GM12891 (cell line): ENCODE measurements at places on chromosomes 4 and X.

DNA sequence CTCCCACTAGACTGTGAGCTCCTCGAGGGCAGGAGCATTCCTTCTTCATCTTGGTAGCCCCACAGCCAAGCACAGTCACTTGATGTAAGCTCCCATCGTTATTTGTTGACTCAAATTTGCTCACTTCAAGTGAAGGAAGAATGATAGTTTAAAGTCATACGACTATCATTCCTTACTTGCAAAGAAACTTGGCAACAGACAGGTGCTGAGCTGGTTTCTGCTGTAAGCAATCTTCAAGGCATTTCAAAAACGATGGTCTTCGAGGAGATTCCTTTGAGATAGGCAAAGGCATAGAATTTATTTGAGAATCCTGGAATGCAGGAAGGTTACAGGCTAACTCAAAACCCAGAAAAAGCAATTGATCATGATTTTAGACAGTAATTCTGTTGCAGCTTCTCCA lies 64.8 kb downstream of the QDPR start:
- no peak for DNase-seq

GRCh38 chrX:9785254-9785943 lies 830 bp upstream of the SHROOM2 start:
- no peak for DNase-seq

- DNase-seq = no peak
Measured at GRCh38 chr4:153160821-153161220, 43.4 kb upstream of the TRIM2 start.

DNA sequence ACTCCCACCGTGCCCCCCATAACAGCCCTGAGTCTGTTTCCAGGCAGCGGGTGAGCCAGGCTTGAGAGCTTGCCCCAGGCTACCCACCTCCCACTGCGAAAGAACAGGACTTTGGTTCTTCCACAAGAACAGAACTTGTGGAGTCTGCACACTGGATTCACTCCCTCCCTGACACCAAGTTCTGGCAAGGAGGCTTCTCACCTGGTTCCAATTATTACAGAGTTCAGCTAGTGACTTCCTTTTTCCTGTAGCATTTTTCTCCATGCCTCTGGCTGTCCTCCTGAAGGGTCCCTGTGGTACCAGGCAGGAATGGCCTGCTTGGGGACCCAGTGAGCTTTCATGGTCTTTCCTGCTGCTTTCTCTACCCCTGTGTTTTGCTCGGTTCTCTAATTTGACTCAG lies 208.6 kb upstream of the SFRP2 start:
- DNase-seq = no peak

GRCh38 chr4:61143461-61143860 lies 56.7 kb upstream of the ADGRL3 start:
- DNase-seq = no peak

DNA sequence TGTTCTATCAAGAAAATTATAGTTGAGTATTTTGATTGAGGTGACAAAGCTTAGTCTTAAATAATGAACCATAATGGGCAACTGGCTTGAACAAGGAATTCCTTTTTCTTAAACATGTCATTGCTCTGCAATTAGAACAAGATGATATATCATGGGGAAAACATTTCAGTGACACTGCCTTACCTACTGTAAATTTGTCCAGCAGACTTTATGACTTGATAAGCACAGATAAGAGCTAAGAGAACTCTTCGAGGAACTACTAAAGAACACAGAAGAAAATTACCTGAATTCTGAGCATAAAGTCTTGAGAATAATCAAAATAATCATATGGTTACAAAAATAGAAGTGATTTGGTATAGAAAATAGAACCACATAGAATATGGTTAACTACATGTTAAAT lies 257.8 kb downstream of the PDHA2 start:
- no peak for DNase-seq

GRCh38 chr4:63757929-63758328 lies 651.3 kb downstream of the TECRL start:
- DNase-seq = no peak

GRCh38 chr4:122548886-122549630 lies 71.8 kb downstream of the IL21 start:
- DNase-seq = no peak

DNA sequence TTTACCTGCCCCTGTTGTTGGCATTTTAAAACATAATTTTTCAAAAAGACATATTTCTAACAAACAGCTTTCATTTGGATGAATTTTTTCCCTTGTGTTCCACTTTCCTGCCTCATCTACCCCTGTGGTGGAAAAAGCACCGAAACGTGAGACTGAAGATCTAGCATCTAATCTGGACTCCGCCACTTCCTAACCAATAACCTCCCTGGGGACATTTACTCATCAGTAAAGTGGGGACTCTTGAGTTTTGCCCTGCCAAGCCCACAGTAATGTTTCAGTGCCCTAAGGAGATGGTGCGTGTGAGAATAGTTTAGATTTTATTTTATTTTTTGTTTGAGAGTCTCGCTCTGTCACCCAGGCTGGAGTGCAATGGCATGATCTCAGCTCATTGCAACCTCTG lies 56.7 kb downstream of the ADGRG2 start:
- no peak for DNase-seq

DNA sequence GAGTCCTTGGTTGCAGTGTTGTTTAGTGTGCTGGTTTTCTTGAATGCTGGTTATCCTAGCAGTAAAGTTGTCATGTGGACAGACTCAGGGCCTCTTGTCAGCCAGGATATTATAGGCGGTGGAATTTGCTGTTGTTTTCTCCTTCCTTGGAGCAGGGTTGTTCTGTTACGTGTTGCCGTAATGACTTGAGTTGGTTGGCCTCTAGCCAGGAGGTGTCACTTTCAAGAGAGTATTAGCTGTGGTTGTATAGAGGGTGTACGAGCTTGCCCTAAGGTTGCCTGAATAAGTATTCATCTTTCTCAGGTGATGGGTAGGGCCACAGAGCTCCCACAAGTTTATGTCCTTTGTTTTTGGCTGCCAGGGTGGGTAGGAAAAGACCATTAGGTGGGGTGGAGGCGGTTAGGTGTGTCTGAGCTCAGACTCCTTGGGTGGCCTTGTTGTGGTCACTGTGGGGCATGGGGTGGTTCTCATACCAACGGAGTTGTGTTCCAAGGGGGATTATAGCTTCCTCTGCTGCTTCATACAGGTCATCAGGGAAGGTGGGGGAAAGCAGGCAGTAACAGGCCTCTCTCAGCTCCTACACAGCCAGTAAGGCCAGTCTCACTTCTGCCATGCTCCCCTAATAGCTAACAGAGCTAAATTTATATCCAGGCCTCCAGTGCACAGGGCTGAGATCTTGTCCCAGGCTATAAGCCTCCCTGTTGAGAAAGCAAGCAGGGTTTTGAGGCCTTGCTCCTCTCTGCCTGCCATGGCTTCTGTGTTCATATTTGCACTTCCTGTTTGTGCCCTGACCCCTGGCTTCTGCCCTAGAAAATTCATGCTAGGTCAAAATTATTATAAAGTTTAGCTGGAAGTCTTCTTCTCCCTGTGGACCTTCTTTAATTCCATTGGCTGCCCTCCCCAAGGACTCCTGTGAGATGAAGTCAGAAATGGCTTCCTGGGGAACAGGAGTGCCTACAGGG lies 594.7 kb downstream of the RAPGEF2 start:
- DNase-seq = no peak

- DNase-seq = no peak
Measured at GRCh38 chrX:17414027-17414658, 39.1 kb downstream of the NHS start.

- no peak for DNase-seq
Measured at GRCh38 chrX:53022381-53022780, 26.2 kb upstream of the GPR173 start.

DNA sequence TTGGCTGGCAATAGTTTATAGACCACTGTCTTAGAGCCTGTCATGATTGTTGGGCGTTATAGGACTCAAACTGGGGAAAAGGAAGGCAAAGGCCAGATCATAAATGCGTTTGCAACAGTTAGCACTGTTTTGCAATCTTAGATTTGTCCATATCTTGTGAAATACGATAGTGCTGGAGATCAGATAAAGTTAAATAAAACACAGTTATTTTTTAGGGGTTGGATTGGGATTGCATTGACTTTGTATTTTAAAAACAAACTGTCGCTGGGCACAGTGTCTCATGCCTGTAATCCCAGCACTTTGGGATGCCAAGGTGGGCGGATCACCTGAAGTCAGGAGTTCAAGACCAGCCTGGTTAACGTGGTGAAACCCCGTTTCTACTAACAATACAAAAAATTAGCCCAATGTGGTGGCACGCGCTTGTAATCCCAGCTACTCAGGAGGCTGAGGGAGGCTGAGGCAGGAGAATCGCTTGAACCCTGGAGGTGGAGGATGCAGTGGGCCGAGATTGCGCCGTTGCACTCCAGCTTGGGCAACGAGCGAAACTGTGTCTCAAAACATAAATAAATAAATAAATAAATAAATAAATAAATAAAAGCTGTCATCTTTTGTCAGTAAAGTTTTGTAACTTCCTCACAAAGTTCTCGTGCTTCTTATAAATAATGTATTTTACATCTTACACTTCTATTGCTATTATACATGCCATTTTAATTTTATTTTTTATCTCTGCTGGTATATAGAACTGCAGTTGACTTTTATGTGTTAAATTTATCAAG lies 117.2 kb downstream of the KDM6A start:
- no peak for DNase-seq

DNA sequence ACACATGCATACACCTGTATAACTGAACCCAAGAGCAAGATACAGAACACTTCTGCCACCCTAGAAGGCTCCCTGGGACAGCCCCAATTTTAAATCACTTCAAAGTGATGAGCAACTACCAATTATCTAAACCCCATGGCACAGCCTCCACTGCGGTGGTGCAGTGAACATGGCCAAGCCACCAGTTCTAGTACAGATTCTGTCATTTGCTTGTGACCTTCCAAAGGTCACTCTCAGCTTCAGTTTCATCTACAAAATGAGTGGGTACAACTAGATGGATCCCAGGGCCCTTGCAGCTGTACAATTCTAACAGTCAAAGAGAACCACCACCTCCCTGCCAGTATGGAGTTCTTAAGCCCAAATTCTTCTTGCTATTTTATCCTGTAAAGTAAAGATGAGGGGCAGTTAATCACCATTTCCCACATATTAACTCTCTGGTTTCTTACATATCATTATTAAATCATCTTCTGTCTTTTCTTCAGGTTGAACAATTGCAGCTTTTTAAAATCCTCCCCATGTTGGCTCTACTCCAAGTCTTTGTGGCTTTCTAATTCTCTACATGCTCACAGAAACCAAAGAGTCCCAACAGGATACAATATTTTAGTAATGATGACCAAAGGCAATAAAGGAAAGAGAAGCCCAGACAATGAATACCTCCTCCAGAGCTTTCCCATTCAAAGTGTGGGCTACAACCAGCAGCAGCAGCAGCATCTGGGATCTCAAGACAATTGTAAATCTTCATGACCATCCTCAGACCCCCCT lies 39.0 kb upstream of the GPM6B start:
- DNase-seq = no peak

- no peak for DNase-seq
Measured at GRCh38 chrX:107979534-107979933, 2.6 kb downstream of the TEX13B start.

DNA sequence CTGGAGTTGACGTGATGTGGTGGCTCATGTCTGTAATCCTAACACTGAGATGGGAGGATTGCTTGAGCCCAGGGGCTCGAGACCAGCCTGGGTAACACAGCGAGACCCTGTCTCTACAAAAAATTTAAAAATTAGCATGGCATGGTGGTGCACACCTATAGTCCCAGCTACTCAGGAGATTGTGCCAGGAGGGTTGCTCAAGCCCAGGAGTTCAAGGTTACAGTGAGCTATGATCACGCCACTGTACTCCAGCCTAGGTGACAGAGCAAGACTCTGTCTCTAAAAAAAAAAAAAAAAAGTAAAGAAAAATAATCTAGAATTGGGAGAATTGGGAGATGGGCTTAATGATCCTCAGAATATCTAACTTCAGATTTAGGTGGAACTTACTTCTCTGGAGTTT lies 51.1 kb downstream of the MSN start:
- no peak for DNase-seq

DNA sequence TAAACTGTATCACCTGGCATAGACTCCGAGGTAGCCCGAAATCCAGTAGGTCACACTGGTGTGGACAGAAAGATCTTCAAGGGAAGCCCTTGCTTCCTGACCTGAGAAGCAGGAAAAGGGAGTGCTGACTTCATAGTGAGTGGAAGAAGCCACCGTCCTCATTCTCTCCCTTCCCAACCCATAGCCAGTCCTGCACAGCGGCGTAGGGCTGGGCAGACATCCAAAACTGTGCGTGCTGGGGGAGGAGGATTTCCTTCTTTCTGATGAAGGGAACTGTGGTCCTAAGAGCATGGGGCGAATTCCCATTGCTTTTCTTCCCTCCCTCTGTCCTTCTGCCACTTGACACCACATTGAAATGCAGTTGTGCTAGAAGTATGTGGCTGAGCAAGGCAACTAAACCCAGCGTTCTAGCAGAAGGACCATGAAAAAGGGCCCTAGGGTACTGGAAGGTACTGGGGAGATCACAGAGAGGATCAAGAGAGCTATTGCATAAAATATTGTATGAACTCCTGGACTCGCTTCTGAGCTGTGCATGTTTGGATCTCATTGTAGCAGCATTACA lies 66.9 kb downstream of the STOX2 start:
- no peak for DNase-seq

DNA sequence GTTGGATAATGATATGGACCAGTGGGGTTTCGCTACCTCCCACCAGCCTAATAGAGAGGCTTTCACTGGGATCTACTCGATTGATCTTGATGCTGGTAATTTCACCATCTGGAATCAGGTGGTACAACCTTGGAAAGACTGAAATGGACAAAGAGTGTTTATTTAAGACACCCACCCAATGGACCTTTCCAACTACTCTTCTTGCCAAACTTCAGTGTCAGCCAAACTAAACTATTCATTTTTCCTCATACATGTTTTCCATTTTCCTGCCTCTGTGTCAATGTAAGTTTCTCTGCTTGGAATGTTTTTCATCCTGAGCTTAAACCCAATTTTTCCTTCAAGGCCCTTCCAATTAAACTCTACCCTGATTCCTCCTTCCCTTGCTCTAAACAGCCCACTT lies 92.6 kb downstream of the LNX1 start:
- no peak for DNase-seq
